ENCODE measurements at places on chromosomes 13 and 19.

DNA sequence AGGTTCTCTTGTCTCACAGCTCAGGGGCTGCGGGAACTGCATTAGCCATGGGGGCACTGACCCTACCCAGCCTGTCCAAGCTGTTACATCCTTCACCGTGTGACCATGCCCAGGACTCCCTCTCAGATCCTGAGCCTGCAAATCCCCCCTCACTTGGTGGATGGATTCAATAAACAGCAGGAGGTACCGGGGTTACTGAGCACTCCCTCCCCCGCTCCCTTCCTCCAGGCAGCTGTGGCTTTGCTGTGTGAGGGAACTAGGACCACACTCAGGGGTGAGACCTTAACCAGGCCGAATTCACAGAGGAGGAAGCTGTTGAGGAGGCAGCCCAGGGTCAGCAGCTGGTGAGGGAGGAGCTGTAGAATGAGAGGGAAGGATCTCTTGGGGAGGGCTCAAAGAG, 27.0 kb upstream of the CEACAM1 start:
- DNase-seq = no peak

- DNase-seq = no peak
Measured at GRCh38 chr13:72700509-72700908, 26.9 kb downstream of the MZT1 start.

DNA sequence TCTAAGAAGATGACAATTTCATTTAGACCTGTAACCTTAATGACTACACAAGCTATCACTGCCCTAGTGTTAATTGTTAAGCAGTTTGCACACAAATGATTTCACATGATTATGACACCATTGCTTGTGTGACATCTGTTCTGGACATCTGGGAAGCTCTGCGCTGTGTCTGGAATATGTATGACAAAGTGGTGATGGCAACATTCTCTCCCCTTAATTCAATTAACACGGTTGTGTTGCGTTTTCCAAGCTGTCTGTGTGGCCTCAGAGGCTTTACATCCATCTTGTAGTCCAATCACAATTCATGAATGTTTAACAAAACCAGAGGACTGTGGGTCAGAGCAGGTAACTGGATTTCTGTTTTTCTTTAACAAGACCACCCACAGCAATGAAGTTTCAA, 204.4 kb downstream of the COG6 start:
- DNase-seq = no peak

DNA sequence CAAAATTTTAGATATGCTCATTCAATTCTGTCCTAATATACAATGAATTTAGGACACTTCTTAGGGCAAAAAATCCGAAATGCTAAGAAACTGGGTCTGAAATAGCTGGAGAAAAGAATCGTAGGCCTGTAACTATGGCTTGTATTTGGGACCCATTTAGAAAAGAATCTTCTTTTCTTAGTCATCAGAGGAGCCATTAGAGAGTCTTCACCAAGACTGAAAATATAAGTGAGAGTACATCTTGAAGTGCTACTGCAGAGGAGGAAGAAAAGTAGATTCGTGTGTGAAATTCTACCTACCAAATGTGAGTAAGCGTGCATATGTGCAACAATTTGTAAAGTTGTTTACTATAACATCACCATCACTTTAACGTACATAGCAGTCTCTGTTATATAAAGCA, 8.8 kb upstream of the DACH1 start:
- DNase-seq = no peak

GRCh38 chr19:17266589-17266974, 661 bp upstream of the BABAM1 start:
- DNase-seq = no peak

DNA sequence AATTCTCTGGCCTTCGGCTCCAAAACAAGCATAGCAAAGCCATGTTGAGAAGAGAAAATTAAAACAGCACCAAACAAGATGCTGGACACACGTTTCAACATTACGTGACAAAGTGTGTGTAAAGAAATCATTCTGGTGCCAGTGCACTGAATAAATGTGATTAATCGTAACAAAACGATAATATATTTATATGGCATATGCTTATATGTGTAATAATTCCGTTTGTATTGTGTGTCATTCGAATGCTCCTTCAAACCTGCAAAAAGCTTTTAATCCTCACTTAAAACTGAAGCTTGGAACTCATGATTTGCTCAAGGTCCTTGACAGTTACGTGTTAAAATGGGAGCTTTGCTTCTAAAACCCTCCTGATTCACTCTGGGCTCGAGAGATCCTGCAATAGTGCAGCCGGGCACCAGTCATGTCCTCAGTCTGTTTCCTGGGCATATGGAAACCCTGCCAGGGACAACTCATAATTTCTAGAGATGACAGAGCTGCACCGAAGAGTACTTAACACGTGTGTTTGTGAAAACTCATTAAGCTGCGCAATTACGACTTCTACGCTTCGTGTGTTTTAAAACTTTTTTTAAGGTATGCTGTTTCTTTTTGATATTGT, 731 bp upstream of the AKAP8L start:
- DNase-seq = no peak

DNA sequence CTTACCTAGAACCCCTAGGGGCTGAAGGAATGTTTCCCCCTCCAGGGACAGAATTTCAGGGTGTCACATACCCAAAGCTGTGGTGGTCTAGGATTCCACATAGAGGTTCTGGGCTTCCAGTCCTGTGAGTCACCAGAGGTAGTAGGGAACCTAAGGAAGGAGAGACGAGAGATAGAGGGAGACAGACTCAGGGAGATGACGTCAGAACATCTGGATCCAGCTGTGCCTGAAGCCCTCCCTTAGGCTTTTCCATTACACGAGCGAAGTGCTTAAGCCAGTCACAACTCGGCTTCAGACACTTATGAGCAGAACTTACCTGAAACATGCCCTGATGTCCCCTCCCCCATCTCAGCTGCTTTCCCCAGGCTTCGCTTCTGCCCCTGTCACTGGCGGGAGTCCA, 11.8 kb upstream of the SELENOW start:
- DNase-seq = no peak

DNA sequence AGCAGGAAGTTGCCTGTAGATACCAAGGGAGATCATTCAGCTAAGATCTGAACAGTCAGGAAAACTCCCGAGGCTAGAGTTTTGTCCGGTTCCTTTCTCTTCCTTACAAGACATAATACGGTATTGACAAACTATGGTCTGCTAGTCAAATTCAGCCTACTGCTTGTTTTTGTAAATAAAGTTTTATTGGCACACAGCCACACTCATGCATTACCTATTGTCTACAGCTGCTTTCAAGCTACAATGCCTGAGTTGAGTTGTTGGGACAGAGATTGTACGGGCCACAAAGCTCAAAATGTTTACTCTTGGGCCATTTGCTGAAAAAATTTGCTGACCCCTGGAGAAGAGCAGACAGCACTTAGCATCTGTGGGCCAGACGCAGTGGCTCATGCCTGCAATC, 2.5 kb downstream of the SLC1A6 start:
- DNase-seq = no peak

DNA sequence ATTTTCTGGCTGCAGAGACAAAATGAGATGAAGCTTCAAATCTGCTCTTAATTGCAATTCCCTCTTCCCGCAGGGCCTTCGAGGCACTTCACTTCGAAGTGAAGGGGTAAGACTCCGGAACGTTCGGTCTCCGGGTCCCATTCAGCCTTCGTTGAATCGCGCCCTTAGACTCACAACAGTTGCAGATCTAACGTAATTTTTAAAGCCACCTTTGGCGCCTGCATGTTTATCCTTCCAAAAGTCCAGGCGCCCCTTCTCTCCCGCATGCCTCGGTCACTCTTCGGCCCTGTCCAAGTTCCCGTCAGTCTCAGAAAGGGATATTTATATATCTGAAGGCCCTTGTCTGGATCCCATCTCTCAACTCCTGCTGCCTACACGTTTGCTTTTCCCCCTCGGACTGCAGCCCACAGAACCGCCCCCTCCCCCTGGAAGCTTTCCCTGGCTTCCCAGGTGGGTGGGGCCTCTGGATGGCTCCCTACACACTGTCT, 915 bp upstream of the KCTD12 start:
- DNase-seq = no peak

- DNase-seq = no peak
Measured at GRCh38 chr13:95300625-95301182, 547 bp downstream of the ABCC4 start.

DNA sequence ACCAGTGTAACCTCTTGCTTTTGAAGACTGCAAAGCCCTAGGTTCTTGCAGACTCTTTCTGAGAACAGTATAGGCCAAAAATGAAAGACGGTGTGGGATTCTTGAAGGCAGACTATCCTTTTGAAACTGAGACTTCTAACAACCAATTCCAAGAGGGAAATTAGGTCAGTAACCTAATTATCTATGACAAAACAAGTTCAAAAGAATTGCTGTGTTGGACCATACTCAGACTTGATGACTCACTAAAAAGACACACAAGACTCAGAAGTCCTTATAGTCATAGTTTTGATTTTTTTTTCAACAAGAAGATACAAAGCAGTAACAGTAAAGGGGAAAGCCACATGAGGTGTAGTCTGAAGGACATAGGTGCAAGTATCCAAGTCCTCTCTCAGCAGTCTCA, 624.0 kb upstream of the GPC6 start:
- DNase-seq = no peak

- no peak for DNase-seq
Measured at GRCh38 chr13:36108342-36108741, 22.8 kb downstream of the DCLK1 start.

- DNase-seq = no peak
Measured at GRCh38 chr13:113292021-113292862, 4.8 kb upstream of the LAMP1 start.

GRCh38 chr19:49133621-49134454, 14.5 kb downstream of the PPFIA3 start:
- no peak for DNase-seq

DNA sequence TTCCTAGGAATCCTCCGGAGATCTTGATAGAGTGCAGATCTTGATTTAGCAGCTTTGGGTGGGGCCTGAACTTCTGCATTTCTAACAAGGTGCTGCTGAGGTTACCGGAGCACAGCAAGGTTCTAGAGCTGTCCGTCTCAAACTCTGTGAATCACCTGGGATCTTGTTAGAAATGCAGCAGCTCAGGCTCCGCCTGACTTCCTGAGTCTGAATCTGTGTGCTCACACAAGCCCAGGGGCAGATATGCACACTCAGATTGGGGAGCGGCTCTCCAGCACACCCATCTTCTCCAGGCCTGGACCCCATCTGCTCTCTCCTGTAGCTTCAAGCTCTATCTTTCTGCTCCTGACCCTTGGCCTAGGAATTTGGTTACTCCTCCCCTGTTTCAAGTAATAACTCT, 3.5 kb upstream of the TEX26 start:
- no peak for DNase-seq

GRCh38 chr13:73336773-73337172, 278.0 kb downstream of the KLF5 start:
- no peak for DNase-seq

- DNase-seq = no peak
Measured at GRCh38 chr19:18975011-18975410, 34.0 kb upstream of the HOMER3 start.

DNA sequence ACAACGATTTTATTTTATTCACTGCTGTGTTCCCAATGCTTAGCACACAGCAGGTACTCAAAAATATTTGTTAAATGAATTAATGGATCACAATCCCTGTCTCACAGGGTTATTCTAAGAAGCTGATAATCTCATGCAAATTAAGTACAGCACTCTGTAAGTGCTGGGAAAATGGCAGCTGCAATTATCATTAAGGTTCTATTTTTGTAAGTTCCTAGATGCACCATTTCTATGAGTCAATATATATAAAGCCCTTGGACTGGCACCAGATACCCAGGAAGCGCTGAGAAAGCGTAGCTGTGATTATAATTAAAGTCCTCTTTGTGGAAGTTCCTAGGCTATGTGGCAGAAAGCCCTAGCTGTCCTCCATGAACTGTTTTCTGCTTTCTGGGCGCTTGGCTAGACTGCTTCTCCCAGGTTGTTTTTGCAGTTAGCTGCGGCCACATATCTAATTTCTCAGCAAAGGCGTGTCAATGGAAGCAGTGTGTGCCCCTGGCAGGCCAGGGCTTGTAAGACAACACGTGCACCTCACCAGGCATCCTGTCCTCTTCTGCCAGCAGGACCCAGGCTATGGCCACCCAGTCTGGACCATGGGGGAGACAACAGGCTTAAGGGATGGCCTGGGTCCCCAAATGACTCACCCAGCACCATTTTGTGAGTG, 5.2 kb upstream of the SRRM5 start:
- DNase-seq = no peak

DNA sequence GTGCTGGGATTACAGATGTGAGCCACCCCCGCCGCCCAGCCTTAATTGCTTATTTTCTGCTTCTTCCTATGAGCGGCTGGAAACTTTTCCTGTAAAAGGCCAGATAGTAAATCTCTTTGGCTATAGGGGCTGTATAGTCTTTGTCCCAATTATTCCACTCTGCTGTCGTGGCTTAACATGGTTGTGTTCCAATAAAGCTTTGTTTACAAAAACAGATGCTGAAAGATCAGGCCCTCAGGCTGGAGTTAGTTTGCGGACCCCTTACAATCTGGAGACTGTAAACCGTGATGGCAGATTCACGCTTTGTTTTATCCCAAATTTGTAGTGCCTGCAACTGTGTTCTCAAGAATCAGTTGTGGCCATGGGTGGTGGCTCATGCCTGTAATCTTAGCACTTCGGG, 10.7 kb downstream of the KCNC3 start:
- DNase-seq = no peak

GRCh38 chr13:21383090-21383489, 76.0 kb downstream of the ZDHHC20 start:
- no peak for DNase-seq

All from cerebellar nuclear complex (tissue), 1 donor.